Activated CD8-positive, alpha-beta memory T cell treated with anti-CD3 and anti-CD28 coated beads for 1 hour (primary cell): ENCODE measurements at places on chromosomes 6 and 20.

DNA sequence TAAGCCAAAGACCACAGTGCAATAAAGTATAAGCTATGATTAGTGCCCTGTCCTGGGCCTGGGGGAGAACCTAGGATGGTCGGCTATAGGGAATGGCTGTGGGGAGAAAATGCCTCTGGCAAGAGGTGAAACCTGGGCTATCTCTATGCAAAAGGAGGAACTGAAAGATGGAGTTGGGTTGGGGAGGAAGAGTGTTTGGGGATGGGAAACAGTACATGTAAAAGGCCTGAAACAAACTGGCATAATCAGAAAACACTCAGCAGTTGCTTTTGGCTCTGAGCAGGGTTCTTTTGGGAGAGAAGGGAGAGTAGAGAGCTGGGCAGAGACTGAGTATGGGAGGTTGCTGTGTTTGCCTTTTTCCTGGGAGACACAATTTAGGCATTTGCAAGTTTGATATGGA is 31.9 kb upstream of the FUCA2 start:
- no peak for DNase-seq

DNA sequence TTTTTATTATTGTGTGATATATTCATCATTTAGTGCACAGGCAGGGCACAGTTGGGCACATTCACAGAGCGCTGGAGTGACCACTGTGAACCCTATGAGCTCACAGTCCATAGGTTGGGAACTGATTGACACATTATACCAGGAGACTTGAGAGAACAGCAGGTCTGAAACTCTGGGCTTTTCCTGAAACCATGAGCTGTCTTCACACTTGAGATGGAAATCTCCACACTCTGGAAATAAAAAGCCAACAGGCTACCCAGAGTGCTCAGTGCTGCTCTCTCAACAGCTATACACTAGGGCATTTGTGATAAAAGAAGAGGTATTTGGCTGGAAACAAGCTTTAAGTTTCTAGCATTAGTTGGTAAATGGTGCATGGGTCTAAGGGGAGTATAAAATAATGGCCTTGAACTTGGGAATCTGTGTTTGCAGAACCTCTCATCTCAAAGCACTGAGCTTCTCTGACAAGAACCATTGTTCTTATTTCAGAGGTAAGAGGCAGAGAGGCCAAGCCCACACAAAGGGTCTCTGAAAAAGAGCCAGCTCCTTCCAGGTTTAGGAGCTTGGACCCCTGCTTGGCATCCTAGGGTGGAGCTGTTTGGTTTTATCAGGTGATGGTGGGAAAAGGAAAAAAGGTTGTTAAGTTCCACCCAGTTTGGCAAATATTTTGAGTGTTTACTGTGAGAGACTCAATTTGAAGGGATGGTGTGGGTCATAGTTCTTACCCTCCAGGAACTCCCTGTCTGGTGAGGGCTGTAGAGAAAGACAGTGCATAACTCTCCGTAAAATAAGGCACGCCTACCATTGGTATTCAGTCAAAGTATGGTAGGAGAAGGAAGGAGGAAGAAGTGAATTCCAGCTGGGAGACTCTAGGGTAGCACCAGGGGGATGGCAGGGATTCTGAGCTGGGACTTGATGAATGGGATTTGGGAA is 14.5 kb downstream of the CHMP4B start:
- DNase-seq: no peak

DNA sequence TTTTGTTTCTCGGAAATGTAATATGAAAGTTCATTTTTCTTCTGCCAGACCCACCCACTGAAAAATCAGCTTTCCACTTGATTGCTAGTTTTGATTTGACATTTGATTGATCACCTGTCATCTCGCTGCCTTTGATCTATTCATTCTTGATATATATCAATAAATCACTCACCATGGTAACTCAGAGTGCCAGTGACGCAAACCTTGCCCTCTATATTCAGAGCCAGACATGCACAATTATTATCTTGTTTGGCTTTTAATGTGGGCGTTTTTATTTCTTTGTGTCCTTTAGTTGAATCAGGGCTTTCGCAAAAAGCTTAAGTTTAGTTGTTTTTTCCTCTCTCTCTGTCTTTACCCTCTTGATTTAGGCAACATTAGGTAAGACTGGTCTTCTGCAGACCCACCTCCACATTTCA is 2.0 kb downstream of the TSHZ2 start:
- DNase-seq: no peak

- no peak for DNase-seq
Observed at GRCh38 chr6:44415873-44416502, 28.5 kb downstream of the CDC5L start.

DNA sequence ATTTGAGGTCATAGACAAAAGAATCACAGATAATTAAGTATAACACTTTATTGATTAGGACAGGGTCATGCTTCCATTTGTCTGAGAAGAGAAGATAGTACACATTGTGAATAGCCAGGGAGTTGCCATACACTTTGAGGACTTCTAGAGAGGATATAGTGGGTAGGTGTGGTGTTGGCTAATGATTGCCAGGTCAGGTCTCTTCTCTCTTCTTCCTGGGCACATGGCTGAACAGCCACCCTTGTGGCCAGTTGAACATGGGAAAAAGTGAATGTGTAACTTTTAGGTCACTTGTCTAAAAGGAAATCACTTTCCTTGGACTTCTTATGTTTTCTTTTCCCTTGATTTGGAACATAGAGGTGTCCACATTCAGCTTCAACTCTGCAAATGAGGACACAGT is 772.1 kb upstream of the MAP3K7 start:
- no peak for DNase-seq

- no peak for DNase-seq
Observed at GRCh38 chr6:135950669-135951068, 99.2 kb downstream of the PDE7B start.

DNA sequence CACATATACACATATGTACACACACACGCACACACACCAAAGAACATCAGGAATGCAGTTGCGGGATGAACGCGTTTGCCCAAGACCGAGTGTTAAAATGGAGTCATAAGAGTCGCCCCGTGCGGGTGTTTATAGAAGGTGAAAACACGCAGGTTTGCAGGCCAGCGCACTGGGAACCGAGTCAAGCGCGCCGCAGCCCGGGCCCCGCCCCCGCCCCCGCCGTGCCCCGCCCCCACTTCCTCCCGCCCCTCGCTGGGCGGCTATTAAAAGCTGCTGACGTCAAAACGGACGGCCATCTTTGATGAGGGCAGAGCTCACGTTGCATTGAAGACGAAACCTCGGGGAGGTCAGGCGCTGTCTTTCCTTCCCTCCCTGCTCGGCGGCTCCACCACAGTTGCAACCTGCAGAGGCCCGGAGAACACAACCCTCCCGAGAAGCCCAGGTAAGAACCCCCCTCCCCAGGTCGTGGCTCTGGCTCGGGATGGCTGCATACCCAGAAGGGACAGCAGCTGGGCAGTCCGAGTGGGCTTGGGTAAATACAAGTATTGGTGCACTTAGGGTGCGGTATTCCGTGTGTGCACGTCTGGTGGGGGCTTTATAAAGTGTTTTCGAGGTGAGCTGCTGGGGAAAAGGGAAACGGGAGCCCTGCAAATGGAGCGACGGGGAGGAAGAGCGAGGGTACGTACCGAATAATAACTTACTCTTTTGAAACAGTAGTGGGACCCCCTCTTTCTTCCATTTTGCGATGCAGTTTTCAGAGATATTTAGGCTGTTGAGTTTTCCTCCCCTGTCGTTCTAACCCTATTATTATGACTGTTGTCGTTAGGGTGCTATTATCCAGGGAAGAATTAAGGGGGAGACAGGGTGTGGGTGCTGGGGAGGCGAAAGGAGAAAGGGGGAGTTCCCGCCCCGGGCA is at the start of gene SNAP25:
Gene SNAP25 (plus strand): TSS at position 295 of the 916 bp plus-strand sequence. CDS start 56,662 bp downstream, outside the sequence.
- peak; percentile 2 for DNase-seq

DNA sequence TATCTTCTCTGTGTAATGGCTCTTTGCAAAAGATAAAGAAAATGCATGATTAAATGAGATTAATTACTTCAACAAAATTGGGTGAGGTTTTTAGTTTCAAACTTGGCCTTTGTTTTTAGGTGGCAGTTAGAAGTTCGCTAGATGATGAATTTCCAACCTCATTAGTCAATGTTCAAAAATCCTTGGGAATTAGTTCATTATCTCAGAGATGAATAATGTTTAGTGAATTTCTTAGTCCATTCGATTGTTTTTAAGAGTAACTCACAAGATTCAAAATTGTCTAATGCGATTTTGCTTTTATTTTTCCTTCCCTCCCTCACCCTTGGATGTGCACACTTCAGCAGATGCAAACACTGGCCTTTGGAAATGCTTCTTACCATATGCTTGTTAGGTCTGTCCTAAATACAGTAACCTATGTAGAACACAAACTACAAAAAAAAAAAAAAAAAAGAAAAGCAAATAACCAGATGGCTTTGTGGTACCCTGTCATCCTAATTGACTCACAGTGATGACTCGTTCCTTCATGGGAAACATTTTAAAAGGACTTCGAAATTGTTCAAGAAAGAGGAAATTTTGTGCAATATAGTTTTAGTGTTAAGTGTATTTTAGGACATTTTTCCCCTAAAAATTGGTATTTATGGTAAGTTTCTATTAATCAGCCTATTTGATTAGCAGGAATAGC is 66.7 kb downstream of the FAM229B start:
- no peak for DNase-seq

- peak; percentile 56 for DNase-seq
Observed at GRCh38 chr20:59159493-59160376, 3.9 kb upstream of the ZNF831 start.

DNA sequence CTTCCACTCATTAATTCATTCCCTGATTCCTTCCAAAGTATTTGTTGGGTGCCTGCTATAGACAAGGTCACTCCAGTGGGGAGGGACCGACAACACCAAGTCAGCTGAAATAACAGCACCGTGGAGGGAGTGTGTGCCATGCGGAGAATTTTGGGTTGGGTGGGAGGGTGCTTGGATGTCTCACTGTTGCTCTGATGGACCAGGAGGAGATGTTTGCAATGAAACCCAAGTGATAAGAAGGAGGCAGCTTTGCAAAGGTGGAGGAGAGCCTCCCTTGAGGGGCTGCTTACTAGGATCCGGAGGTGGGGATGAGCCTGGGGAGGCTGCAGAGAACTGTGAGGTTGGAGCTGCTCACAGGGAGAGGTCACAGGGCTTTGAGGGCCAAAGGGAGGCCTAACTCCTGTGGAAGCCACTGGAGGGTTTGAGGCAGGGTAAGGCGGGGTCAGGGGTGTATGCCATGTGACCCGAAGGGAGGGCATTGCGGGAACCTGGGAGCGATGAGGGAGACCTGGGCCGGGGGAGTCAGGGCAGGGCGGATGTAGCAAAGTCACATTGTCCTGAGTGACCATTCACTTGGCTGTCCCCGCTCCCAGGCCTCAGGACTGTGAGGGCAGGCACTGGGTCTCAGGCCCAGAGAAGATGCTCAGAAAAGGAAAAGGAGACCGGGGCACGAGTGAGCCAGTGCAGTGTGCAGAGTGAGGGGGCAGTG is 124.5 kb downstream of the PHACTR3 start:
- DNase-seq: no peak

DNA sequence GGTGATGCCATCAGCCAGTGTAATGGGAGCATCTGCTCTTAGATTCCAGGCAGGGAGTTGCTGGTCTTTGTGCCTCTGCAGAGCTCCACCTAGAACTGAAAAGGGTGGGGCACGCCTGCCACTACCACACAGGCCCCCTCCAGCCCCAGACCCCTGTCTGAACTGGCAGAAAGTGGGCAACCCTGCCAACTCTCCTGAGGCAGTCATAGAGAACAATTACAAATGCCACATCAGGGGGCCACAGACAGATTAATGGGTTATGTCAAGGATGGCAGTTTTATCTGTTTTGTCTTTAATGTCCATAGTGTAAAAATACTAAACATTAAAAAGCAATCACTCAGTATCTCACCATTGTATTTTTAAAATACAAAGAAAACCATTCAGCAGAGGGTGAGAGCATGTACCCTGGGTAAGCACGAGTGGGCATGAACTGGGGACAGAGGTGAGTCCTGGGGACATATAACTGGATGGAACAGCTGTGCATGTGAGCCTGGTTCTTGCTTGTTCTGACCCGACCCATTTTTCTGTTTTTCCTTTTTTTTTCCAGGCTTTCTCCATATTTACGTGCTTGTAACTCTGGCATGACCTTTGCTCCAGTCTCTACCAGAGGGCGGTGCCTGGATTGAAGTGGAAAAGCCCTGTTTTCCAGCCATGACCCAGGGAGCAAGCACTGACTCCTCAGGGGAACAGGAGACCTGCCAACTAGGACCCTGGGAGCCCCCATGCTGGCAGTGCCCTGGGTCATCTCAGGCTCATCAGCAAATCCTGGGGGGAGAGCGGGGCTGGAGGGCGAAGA is 8.2 kb downstream of the TRAF3IP2 start:
- DNase-seq: no peak

DNA sequence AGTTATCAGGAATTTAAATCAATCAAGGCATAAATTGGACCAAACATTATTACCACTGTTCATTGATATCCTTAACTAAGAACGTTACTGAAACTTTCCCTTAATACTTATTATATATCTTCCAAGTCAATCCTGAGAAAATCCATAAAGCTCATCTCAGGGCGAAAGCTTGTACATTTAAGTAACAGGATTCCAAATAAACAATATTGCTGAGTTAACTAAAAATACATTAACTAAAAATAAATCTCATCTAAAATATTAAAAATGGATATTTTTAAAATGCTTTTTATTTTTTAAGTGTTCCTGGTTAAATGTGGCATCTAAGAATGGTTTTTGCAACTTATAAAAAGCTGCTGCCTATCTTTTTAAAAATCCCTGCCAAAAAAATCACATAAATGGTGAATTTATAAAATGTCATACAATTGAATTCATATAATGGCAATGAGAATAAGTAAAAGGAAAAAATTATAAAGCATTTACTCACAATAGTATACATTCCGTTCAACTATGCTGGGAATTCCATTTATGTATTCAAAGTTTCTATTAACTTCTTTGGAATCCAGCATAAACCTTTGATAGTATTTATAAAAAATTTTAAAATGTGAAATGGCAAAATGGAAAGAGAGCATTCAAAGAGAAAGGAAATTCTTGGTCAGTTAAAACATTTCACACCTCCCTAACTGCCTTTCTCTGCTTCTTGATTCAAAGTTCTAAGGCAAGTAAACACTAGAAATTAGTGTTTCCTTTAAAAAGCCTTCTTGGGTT is 20.8 kb upstream of the GMDS start:
- DNase-seq: no peak

- DNase-seq: no peak
Observed at GRCh38 chr6:53916804-53917463, 122.1 kb downstream of the LRRC1 start.

DNA sequence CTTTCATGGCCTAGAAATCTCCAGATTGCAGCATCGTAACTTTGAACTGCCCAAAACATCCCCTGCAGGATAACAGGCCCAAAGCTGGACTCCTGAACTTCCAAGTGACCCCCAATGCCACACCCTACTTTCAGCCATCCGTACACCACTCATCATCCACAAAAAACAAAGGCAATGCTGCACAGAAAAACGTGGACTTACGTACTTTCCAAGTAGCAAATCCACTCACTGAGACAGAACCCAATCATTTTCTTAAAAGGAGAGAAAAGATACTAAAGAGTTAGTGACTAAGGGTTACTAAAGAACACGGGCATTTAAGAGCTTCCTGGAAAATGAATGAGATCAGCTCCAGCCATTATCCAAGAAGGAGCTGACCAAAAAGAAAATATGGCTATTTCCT is 211.0 kb downstream of the WDR27 start:
- DNase-seq: no peak

GRCh38 chr6:112827793-112828192 is 480.7 kb downstream of the RFPL4B start:
- DNase-seq: no peak
